ENCODE measurements at places on chromosomes 3 and 15. TPM values are rescaled to one million over a fixed set of nuclear protein-coding genes. Genes with fewer than 3 reads are reported as not detected.

DNA sequence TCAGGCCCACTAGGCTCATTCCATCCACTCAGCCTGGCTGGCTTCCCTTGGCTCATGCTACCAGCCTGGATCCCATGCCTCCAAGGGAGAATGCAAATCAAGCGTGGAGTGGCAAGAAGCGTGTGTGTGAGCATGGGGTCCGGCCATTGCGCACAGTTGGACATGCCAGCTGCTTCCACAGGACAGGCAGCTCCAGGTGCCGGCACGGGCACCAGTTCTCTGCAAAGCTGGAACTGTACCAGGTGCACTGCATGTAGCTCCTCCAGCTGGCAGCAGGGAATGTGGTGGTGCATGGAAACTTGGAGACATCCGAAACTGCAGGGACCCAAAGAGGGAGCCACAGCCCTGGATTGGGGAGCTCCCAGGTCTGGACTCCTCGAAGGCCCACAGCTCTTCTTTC, 449.8 kb downstream of the EPHA6 start:
- DNase-seq, result no peak

The SPRED1 gene
- polyA plus RNA-seq, result 3.4 TPM

The EOMES gene
- polyA plus RNA-seq, result 0.10 TPM

DNA sequence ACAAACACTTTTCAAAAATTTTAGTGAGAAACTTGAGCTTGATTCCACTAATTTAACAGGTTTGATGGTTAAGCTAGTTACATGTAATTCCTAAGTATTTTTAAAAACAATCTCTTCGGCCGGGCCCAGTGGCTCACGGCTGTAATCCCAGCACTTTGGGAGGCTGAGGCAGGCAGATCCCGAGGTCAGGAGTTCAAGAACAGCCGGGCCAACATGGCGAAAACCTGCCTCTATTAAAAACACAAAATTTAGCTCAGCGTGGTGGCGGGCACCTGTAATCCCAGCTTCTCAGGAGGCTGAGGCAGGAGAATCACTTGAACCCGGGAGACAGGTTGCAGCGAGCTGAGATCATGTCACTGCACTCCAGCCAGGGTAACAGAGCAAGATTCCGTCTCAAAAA, 25.3 kb downstream of the TRA2B start:
- no peak for DNase-seq

DNA sequence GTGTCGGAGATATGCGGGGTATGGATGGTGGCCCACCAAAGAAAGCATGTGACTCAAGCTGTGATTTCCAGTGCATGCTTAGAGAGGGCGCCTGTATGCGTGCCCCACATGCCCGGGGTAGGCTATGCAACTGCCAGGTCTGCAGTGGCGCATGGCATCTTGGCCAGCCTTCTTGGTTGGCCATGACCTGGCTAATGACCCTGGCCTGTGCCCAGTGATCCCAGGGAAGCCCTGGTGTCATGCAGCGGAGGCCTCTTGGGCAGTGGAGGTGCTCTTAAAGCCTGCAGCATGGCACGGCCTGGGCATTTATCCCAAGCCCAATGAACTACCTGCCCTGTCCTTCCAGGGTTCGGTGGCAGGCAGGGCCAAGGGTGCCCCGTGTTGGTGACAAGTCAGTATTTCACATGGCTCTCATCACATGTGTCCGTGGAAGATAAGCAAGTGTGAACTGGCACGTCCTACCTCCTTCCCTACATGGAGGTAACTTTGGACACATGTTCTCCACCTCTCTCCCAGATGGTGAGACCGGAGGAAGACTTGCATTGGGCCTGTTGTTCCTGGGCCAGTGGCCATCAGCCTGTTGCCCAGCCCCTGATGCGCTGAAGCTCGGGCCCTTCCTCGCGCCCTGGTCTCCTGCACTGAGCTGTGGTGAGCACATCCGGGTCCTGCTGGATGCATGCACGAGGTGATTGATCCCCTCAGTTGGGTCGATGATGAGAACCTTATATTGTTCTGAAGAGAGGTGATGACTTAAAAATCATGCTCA, 192.0 kb downstream of the UBE3A start:
- DNase-seq, result no peak

DNA sequence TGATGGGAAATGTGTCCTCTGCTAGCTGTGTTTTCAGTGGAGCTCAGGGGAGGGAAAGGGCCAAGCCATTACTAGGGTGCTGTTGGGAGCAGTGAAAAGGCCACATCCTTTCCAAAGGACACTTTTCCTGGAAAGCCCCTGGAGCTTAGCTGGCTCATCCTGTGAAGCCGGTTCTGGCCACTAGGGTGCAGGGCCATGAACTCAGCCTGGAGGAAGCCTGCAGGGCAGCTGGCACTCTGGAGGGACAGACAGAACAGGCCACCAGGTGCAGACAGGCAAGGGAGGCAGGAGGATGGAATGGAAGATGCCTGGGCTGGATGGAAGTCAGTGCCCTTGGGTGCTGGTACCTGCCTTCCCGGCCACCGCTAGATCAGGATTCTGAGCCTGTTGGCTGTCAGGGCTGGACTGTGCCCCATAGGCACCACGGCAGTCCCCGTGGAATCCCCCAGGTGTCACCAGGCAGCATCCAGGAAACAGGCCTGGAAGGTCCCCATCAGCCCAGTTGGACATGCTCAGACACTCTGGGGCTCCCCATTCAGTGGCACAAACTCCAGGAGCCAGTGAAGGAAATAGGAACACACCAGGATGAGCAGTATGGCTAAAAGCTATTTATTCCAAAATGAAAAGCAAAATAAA, 76.2 kb upstream of the C2CD4B start:
- DNase-seq, result peak; percentile 32

- DNase-seq, result no peak
Measured at GRCh38 chr3:67580430-67581000, 73.9 kb downstream of the SUCLG2 start.

The NEK11 gene
- 0.95 TPM for polyA plus RNA-seq

- DNase-seq, result no peak
Measured at GRCh38 chr15:78479650-78480049, 27.7 kb upstream of the HYKK start.

- DNase-seq, result no peak
Measured at GRCh38 chr3:142651711-142652110, 55.5 kb downstream of the PLS1 start.

GRCh38 chr3:153615863-153616262, 453.8 kb downstream of the RAP2B start:
- DNase-seq, result no peak

GRCh38 chr3:39783680-39784079, 25.7 kb upstream of the MYRIP start:
- no peak for DNase-seq

The GOLGA6A gene
- polyA plus RNA-seq, result not detected

The GRAMD1C gene
- 1.0 TPM for polyA plus RNA-seq

DNA sequence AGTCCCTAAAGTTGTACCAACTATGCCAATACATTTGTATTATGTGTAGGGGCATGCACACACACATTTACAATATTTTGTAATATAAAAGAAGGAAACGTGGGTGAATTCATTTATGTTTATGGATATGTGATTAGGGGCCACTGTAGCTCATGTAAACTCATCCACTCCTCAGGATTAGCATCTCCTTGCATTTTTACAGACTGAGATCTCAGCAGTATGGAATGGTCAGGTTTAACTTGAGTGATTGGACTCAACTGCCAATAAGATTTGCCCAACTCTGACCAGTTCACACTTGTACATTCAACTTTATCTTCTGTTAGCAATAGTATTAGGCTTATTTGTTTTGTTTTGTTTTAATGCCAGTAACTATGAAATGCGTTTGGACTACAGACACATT, 36.5 kb downstream of the PSMD6 start:
- DNase-seq, result no peak

Measured in HepG2 (cell line).